ENCODE measurements at places on chromosomes 1 and 21.
A peak's percentile ranks its signal among the peaks of the same experiment; 100 is the strongest.

GRCh38 chr1:175015243-175015642 is 8.0 kb downstream of the MRPS14 start:
- DNase-seq: peak; percentile 73

DNA sequence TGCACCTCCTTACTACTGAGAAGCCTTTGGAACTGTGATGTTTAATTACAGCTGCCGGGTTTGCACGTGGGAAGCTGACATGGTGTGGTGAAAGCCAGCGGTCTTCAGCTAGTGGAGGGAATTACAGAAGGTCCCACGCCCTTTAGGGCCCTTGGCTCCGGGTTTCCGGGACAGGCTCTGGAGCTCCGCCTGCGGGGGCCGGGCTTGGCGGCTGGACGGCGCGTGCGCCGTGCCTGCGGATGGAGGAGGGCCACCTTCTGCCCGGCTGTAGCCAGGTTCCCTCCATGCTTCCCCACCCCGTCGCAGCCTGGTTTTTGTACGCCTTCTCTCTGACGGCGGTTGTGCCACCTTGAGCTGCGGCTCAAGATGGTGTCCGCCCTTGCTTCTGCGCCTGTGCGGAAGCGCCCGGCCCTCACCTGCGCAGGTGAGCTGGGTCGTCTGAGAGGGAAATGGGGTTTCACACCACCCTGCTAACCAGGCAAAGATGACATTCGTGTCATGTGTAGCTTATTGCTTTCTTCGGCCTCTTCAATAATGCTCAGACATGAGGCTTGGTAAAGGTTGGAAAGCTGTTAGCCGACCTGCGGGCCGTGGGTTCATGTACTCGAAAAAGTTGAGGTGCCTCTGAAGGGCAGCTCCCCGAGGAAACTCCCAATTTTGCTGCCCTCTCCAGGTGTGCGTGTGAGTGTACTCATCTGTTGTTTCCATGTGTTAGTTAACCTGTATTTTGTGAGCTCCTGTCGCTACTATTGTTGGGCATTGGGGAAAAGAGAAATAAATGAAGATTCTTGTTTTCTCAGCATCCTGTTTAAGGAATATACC is 36.6 kb upstream of the OPRD1 start:
- DNase-seq: peak; percentile 44

DNA sequence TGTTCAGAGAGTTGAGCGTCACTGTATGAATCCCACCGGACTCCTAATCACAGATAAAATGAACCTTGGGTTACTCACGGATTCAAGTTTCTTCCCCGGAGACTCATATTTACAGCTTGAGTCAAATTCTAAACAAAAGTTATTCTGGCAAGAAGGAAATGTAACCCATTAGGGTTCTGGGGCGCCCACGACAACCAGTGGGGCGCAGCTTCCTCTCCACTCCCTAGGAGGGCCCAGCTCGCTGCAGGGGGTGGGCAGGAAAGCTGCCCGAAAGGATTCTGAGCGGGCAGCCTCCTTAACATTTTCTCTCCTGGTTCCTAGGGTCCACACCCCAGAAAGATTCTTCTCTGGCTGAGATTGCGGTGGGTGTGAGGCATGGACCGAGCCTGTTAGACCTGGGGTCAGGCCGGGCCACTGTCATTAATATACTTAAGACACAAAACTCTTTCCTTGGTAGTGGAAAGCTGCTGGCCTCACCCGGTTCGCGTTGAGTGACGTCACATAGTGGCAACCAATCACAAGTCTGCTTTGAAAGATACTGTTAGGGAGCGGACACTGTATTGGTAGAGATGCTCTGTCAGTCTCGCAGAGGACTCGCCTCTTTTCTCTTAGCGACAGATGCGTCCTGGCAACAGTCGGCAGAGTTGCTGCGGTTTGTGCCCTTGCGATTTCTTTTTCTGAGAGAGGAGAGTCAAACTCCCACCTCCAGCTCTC is 13.6 kb upstream of the MCOLN3 start:
- peak; percentile 98 for DNase-seq

DNA sequence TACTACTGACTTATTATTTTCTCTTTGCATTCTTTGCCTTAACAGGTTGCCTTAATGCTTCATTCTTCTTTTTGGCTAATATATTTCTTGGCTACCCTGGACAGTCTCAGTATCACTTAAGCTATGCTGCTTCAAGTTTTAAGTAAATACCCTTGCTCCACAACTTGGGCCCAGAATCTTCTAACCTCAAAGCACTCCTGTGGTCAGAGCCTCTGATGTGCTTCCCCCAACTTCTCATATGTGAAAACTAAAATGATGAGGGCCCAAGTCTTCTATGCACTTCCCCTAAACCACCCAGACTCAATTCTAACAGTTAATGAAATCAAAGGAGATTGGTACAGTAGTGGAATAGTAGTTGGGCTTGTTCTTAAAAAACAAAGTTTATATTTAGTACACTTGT is 314.1 kb downstream of the PLPP3 start:
- DNase-seq: no peak

DNA sequence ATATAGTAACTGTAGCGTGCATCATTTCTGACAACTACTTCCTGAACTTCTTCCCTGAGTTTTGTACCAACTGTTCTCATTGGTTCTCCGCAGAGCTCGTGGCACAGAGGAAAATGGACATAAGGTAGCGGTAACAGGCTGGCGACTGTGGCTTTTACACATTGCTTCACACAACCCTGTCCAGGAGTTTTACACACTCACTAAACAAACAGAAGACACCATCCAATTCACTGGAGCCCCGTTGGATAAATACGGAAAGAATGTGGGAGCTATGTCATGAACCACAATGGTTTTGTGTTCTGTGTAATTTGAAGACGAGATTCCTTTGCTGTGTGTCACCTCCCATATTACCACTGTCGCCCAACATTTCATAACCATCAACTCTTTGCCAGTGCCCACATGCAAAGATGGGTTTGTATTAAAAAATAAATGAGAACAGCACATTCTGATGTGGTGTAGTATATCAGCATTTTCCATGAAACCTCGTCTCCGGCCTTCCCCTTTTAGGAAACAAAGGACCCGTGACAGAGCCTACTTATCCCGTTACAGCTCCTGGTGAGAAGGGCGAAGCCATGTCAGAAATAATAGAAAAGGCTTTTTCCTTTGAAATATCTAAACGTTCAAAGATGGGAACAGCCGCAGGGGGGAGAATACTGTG is 47.4 kb upstream of the ENAH start:
- DNase-seq: peak; percentile 99

DNA sequence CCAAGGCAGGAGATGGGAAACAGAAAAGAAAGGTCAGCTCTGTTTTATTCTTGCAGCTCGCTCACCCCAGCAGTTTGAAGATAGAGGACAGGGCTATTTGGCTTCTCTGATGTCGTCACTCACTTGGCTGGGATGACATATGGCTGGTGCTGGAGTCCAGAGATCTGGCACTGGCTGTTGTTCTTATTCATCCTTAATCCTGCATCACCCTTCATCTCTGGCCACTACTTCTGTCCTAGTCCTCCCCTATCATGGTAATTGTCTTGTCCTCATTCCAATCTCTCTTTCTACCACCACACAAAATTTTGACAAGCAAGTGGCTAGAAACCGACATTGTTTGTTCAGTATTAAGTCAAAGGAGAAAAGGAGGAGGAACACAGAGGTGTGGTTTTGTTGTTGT is 103.8 kb upstream of the PDE4B start:
- no peak for DNase-seq

DNA sequence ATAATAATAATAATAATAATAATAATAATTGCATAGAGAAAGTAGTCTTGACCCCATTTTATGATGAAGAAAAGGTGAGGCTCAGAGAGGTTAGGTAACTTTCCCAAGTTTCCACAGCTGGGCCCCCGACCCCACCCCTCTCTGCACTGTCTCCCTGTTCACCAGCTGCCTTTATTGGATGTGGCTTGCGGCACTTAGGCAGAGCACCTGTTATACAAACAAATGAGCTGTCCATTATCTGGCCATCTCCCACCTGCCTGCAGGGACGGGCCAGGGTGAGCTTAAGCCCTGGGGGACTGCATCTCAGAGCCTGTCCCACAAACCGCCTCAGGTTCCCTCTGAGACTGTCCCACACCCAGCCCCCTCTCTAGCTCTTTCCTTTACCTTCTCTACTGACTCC is 10.1 kb upstream of the EFNA1 start:
- DNase-seq: no peak

GRCh38 chr21:42495765-42496119 is 282 bp downstream of the RSPH1 start:
- DNase-seq: no peak

GRCh38 chr1:172824209-172824608 is 165.3 kb downstream of the FASLG start:
- DNase-seq: no peak

DNA sequence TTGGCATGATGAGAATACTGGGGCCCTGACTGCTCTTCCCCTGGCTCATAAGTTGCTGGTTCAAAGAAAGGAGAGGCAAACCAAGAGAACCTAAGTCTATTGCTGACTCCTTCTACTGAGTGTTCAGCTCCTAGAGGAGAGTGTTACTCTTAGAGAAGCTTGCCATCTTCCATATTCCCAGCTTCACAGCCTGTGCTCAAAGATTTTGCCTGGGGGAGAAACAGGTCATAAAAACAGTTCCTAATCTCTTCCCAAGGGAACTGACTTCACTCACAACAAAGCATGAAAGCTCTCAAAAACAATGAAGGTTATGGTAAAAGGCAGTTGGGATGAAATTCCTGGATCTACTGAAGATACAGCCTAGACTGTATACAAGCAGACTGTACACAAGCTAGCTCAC is 37.1 kb downstream of the LRRC40 start:
- no peak for DNase-seq

- no peak for DNase-seq
Measured at GRCh38 chr1:212225416-212225815, 59.8 kb upstream of the PPP2R5A start.

DNA sequence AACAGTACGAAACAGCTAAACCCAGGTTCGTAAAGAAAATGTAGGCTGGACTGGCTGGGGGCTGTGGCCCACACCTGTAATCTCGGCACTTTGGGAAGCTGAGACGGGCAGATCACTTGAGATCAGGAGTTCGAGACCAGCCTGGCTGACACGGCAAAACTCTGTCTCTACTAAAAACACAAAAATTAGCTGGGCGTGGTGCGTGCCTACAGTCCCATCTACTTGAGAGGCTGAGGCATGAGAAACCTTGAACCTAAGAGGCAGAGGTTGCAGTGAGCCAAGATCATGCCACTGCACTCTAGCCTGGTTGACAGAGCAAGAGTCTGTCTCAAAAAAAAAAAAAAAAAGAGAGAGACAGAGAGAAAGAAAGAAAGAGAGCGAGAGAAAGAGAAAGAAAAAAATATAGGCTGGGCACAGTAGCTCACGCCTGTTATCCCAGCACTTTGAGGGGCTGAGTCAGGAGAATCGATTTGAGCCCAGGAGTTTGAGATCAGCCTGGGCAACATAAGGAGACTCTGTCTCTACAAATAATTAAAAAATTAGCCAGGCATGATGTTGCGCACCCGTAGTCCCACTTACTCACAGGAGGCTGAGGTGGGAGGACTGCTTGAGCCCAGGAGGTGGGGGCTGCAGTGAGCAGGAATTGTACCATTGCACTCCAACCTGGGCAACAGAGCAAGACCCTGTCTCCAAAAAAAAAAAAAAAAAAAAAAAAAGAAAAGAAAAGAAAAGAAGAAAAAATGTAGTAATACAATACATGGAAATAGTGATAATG is 35.7 kb downstream of the CAPZB start:
- DNase-seq: no peak

DNA sequence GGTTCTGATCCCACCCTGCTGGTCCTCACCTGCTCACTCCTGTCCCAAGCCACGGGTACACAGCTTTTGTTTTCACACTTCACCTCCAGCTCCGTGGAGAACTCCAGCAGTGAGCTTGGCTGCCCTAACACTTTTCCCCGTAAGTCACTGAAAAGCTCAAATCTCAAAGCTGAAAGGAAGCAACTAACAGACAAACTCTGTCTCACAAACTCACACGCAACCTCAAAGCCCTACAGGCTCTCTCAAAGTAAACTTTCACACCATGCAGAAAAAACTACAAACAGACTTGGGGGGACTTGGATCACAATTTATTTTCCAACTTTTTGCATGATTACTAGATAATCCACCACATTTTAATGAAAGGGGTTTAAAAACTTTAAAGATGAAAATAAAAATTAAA is 88.3 kb downstream of the AK5 start:
- peak; percentile 25 for DNase-seq

- DNase-seq: no peak
Measured at GRCh38 chr1:84385347-84385746, 12.9 kb upstream of the DNASE2B start.

DNA sequence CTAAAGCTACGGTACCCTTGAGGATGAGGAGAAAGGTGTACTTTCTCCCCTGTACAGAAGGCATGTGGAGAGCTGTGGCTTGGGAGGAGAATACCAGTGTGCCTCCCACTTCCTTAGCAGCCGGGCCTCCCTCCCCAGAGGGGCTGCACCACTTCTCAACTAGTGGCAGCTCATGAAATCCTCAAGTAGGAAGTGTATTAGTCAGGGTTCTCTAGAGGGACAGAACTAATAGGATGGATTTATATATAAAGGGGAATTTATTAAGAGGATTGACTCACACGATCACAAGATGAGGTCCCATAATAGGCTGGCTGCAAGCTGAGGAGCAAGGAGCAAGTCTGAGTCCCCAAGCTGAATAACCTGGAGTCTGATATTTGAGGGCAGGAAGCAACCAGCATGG is 53.1 kb upstream of the PPP2R5A start:
- no peak for DNase-seq

- DNase-seq: peak; percentile 32
Measured at GRCh38 chr1:7149080-7149838, 364.0 kb downstream of the CAMTA1 start.

- no peak for DNase-seq
Measured at GRCh38 chr1:247494767-247495166, 36.9 kb upstream of the OR2B11 start.

- DNase-seq: no peak
Measured at GRCh38 chr1:52627028-52627427, 5.9 kb upstream of the SHISAL2A start.

- no peak for DNase-seq
Measured at GRCh38 chr21:19034560-19034959, 631.0 kb upstream of the TMPRSS15 start.

DNA sequence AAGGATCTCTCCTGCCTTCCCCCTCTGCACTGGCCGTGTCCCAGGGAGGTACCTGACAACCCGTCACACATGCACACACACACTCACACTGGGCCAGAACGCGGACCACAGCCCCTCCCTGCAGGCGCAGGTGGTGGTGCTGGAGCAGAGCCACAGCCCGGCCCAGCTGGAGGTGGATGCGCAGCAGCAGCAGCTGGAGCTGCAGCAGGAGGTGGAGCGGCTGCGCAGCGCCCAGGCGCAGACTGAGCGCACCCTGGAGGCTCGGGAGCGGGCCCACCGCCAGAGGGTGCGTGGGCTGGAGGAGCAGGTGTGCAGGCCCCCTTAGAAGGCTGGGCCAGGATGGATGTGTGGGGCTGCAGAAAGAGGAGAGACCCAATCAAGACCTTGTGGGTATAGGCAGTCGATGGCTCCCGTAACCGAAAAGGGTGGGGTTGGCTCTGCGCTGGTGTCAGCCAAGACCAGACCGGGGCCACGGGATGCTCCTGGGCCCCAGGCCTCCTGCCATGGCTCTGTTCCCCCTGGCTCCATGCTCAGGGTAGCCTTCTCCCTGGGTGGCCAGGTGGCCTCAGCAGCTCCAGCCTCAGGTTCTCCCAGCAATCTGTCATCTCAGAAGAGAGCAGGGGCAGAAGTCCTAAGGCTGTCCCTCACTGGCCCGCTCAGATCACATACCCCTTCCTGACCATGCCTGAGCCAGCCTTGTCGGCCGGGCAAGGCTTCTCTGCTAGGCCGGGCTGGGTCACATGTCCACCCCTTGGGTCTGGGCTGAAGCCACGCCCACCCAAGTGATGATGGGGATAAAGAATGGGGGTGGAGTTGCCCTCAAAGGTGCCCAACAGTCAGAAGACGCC is 8.9 kb downstream of the MFAP2 start:
- peak; percentile 57 for DNase-seq
